ENCODE measurements at places on chromosomes 7 and 10.

DNA sequence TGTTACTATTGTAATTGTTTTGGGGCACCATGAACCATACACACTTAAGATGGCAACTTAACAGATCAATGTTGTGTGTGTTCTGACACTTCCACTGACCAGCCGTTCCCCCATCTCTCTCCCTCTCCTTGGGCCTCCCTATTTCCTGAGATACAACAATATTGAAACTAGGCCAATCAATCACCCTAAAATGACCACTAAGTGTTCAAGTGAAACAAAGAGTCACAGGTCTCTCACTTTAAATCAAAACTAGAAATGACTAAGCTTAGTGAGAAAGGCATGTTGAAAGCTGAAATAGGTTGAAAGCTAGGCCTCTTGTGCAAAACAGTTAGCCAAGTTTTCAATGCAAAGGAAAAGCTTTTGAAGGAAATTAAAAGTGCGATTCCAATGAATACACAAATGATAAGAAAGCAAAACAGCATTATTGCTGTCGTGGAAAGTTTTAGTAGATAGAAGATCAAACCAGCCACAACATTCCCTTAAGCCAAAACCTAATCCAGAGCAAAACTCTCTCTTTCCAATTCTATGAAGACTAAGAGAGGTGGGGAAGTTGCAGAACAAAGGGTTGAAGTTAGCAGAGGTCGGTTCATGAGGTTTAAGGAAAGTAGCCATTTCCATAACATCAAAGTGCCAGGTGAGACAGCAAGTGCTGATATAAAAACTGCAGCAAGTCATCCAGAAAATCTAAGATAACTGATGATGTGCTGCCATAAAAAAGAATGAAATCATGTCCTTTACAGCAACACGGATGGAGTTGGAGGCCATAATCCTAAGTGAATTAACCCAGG, 90.6 kb downstream of the MTPN start:
- DNase-seq, result no peak

DNA sequence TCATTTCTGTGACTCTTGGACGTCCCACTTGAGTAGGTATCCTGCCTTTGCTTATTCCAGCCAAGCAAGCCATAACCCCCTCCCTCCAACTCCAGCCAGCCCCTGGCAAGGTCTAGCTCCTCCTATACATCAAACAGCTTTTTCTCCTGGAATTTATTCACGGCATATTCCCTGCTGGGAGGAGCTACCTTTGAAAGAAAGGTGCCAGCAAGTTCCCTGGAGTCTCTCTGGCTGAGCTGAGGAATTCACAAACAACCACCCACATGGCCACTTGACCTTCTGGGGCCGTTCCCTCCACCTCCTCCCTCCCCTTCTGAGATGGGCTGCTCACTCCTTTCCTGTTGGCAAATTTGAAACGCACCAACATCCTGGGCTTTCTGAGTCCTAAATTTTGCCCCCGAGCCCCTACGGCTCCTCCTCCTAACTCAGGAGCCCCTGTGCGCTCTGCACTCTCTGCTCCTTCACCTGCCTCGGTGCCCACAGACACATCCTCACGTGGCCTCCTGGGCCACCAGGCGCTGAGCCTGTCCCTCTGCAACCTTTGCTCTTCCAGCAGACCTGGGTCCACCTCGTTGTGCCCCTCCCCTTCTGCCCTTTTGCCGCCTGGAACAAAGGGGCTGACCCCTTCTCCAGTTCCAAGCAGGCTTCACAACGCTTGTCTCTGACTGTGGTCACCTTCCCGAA, 48.0 kb downstream of the HSPA12A start:
- no peak for DNase-seq

DNA sequence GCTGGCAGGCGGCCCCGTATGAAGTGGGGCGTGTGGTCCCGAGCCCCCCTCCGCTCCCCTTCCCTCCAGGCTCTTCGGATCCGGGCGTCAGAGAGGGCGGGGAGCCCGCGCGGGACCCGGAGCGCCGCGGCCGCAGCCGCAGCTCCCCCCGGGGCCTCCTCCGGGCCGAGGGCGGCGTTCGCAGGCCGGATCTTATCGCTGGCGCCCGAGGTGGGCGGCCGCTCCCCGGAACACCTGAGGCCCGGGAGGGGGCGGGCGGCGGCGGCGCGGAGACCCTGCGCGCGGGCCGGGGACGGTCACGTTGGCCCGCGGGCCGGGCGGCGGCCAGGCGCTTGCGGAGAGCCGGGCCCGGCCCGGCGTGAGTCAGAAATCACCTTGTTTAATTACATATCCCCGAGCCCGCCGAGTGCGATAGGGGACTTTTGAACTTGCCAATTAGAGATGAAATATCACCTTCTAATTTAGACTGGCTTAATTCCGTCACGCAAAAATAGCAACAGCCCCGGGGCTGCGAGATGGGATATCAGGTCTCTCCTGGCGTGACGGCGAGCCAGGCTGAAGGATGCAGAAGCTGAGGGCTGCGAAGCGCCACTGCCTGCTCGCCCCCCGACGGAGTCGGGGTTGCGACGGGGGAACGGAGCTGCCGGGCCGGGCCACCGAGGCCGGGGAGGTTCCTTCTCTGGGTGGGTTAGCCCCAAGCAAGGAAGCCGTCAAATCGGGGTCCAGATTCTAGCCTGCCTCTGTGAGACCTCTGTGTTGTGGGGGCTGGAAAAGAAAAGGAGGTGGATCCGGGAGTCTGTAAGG, 43.4 kb downstream of the LDB3 start:
- DNase-seq, result peak; percentile 42

GRCh38 chr10:70509757-70510147, 31.2 kb downstream of the PALD1 start:
- DNase-seq, result no peak

GRCh38 chr10:110821508-110821907, 50.2 kb upstream of the PDCD4 start:
- peak; percentile 41 for DNase-seq

- DNase-seq, result no peak
Observed at GRCh38 chr7:18212308-18212707, 184.7 kb upstream of the PRPS1L1 start.

DNA sequence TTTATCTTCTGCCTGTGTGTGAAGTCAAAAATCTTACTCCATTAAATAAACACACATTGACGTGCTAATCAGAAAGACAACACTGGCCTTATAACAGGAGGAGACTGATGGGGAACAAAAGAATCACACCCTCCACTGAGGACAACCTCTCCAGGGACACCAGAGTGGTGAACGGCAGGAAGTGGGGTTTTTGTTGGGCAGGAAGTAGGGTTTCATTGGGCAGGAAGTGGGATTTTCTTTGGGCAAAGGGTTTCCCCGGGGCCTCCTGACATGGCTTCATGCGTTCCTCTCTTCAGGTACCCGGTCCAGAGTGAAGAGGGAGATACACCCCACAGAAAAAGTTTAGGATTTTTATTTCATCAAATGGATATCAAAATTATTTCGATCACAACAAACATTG, 30.6 kb downstream of the ADARB2 start:
- DNase-seq, result no peak

DNA sequence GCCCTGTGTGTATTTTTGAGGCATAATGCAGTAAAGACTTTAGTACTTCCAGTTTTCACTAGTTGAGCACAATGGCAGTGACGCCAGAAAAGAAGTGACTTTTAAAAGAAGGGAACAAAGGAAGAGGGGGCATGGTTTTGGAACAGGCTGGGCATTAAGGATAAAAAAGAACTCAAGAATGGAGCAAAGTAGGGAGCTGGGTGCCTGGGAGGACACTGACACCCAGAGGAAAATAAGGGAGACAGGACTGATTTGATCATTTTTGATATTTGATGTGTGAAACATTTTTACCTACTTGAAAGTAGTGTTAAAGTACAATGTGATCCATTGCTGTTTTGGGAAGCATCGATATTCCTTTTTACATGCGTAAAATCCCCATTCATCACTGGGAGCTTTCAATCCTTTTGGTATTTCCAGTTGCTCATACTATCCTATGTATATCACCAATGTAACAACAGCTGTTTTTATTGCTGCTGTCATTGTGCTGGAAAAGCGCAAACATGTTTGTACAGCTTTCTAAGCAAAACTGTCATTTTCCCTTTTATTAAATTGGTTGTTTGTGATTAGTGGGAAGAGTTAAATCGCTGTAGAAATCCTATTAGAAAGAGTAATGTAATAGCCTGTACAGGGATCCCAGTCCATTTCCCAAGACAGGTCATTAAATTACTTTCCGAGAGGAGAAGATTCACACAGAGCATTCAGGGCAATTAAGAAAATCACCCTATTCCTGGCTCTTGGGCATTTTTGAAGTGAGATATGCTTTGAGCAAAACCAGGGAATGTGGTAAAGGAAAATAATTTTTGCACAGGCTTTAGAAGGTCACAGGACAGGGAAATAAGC, 85.2 kb downstream of the ADAM12 start:
- no peak for DNase-seq

DNA sequence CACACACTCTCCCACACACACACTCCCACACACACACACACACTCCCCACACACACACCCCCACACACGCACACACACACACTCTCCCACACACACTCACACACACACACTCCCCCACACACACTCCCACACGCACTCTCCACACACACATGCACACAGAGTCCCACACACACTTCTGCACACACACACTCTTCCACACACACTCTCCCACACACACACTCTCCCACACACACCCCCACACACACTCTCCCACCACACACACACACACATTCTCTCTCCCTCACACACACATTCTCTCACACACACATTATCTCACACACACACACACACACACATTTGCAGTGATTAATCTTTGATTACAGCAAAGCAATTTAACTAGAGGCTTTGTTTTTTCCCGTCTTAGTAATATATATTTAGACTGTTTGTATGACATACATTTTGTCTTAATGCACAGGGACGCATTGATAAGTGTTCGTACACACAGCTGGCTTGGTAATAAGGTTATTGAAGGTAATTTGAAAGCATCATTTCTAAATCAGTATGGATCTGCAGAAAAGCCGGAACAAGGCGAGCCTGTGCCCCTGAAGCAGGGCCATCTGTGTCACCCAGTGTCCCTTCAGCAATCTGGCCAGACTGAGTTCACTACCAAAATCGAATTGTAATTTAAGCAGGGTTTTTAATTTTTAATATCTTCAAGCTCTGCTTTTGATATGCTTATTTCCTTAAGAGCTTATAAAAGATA, 69.9 kb upstream of the SH2B2 start:
- no peak for DNase-seq

- DNase-seq, result no peak
Observed at GRCh38 chr7:131493581-131493980, 62.8 kb downstream of the PODXL start.

DNA sequence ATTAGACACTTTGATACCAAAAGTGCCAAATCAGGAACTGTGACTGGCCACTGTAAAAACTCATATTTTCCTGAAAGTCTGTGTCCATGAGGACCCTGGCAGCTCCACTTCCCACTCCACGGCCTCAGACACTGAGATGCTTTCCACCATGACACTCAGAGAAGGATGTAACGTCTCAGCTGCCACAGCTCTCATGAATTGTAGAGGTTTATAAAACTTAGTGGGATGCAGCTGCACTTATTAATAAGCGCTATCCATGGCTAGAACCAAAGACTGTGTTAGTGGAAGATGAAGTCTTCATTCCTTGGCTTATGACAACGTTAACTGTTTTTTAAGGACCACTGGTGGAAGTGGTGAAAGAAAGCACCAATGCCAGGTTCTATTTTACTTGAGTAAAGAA, 121.0 kb downstream of the ITIH5 start:
- no peak for DNase-seq

GRCh38 chr10:104127411-104127810, 5.4 kb downstream of the SFR1 start:
- no peak for DNase-seq

- no peak for DNase-seq
Observed at GRCh38 chr10:52965509-52965908, 192.9 kb upstream of the MBL2 start.

- DNase-seq, result no peak
Observed at GRCh38 chr10:48480397-48481374, 124.2 kb downstream of the ARHGAP22 start.

GRCh38 chr10:48670978-48671913, 13.4 kb upstream of the WDFY4 start:
- DNase-seq, result no peak

DNA sequence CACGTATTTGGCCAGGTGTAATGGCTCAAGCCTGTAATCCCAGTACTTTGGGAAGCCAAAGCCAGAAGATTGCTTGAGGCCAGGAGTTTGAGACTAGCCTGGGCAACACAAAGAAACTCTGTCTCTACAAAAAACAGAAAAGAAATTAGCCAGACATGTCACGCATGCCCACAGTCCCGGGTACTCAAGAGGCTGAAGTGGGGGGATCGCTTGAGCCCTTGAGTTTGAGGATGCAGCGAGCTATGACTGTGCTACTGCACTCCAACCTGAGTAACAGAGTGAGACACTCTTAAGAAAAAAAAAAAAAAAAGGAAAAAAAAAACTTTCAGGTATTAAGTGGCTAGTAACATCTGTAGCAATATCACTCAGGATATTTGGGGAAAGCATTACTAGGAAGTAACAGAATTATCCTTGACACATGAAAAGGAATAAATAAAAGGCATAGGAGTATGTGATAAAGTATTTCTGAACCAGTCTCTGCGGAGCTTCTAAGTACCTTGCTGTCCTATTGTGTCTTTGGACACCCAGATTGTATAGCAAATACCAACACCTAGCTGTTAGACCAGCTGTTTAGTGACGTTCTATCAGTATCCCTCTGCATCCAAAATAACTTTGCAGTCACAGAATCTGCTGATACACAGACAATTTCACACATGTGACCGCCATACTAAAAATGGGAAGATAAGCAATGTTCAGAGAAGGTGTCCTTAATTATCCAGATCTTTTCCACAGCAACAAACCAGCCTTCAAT, 74.4 kb downstream of the CYTH3 start:
- DNase-seq, result no peak

DNA sequence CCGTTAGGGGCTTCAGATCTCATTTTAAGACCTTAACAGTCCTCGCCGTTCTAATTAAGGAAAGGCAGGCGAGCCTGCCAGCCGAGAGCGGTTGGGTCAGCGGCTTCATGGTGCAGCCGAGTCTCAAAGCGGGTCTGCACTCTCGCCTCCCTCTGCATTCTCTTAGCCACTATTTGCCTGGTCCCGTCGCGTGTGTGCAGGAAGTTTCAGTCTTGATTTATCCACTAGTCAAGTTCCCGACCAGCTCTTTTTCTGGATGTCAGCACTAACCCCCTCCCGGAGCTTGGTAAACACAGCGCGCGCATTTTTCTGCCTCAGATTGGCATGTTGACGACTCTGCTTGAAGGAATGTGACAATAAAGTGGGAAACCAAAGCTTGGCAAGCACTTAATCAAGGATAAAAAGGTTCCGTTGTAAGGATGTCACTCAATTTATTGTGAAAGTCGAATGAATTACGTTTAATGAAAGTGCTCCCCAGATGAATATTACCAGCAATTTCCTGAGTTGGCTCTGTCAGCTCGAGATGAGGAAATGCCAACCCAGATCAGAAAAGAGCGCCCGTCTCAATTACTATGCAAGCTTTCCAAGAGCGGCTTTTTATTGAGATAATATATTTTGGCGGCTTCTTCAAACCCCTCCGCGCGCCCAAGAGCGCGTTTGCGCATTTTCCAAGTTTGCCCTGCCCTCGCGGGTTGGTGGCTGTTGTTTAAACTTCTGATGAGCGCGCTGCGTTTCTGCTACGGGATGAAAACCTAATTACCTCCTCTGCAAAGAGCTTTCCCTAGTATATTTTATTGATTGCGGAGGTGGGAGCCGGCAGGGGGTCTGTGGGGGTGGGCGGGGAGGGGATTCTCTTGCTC, 7.9 kb downstream of the NXPH1 start:
- DNase-seq, result no peak

- DNase-seq, result no peak
Observed at GRCh38 chr7:18420748-18421147, 74.8 kb upstream of the HDAC9 start.

- DNase-seq, result no peak
Observed at GRCh38 chr7:134963036-134963435, 23.3 kb upstream of the AGBL3 start.

GRCh38 chr7:46811529-46811928, 770.4 kb downstream of the TNS3 start:
- DNase-seq, result peak; percentile 25

Measured in tibial nerve (tissue), 4 donors.